ENCODE measurements at places on chromosomes 5 and 9. TPM values are rescaled to one million over a fixed set of nuclear protein-coding genes. Genes with fewer than 3 reads are reported as not detected.

OGN gene
- not detected for polyA plus RNA-seq

LMX1B gene
- polyA plus RNA-seq, result not detected

ODF2 gene
- 24.1 TPM for polyA plus RNA-seq

SIT1 gene
- 0.14 TPM for polyA plus RNA-seq

ACTBL2 gene
- polyA plus RNA-seq, result not detected

PELO gene
- polyA plus RNA-seq, result 4.4 TPM

- DNase-seq, result no peak
These were observed 2.5 kb downstream of the FLT4 start for GRCh38 chr5:180646963-180647305.

DNA sequence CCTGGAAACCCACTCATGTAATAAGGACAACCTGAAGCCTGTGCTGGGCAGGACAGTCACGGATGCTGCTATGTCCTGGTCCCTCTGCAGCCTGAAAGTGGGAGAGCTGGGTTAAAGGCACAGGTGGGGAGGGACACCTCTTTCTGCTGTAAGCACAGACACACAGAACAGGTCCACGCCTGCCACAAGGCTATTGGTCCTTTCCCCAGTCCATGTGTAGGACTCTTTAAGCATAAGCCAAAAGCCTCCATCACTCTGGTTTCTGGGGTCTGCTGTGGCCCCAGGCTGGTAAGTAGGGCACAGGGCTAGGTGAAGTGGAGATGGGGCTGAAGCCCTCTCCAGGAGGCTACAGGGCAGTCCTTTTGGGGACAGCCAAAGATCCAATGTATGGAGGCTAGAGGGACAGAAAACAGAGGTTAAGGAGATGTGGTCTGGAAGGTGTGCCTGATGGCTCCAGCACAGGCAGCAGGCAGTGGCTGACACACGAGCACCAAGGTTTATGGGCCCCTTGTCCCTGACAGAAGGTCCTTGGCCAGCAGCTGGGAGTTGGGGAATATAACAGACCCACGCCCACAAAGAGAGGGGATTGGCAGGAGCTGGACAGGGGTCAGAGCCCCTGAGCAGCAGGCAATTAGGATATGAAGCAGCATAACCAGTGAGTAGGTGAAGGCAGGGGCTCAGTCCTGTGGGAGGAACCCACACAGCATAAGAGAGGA lies 203.6 kb upstream of the MVB12B start:
- no peak for DNase-seq

- no peak for DNase-seq
These were observed 563.9 kb downstream of the ANXA1 start for GRCh38 chr9:73715591-73715990.

- no peak for DNase-seq
These were observed 53.7 kb upstream of the RPL26L1 start for GRCh38 chr5:172905346-172906140.

- DNase-seq, result no peak
These were observed 609.2 kb downstream of the CSNK1G3 start for GRCh38 chr5:124121198-124121597.

- no peak for DNase-seq
These were observed 146.0 kb downstream of the CACNA1B start for GRCh38 chr9:138023394-138024124.

DNA sequence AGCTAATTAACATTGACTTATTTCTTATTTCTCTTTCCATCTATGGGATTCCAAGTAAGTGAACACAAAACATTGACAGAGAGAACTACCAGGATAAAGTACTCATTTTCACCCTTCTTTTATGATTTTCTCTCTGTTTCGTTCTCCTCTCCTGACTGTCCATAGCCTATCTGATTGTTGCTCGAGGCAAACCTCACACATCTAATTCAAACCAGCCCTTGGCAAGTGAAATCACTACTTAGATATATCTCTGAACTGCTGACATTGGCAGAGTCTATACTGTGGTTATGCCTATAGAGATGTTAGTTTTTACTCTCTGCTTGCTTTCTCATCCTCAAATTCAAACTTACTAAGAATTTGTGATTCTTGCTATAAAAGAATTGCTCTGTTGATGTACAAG lies 248.8 kb downstream of the ISL1 start:
- no peak for DNase-seq

DNA sequence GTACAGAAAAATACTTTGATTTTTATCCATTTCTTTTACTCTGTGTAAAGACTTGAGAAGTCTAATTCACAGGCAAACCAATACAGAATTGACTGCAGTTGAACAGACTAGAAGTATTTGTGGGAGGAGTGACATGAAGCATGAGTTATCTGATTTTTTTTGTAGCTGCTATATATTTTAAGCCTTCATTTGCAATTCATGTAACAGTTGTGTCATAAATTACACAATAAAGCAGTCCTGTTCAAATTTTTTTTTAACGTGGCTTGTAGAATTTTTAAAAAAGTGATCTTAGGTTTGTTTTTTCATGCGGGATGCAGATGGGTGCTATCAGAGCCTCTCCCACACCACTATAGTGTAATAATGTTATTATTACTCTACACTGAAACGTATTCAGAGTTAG lies 2.9 kb upstream of the MAML1 start:
- no peak for DNase-seq

DNA sequence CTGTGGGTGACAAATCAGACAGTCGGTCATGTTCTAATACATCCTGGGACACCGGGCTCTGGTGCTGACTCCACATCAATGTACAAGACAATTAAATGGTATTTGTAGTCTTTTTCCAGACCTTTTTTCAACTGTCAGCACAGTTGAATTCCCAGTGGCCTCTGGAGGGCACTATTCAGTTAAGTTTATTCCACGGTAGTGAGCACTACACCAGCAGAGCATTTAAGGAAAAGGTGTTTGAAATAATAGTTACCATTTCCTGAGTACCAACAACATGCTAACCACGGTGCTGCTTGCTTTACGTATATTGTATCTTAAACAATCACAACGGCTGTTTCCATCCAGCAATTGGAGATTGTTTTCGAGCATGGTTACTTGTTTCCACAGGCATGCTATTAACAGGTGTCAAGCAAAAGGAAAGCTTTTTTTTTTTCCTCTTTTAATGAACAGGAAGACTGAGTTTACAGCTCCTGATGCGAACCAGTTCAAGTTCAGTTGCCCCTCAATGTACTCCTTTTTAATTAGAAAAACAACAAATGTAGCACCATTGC lies 186.7 kb downstream of the PDZD2 start:
- DNase-seq, result peak; percentile 2
